ENCODE measurements at places on chromosomes 6 and 20.
A peak's percentile ranks its signal among the peaks of the same experiment; 100 is the strongest.

GRCh38 chr6:30446259-30446658, 43.0 kb upstream of the HLA-E start:
- no peak for DNase-seq

GRCh38 chr20:51481341-51481914, 61.1 kb downstream of the NFATC2 start:
- no peak for DNase-seq

- DNase-seq = no peak
These were observed 82.4 kb upstream of the FAM184A start for GRCh38 chr6:119160911-119161310.

- DNase-seq = no peak
These were observed 66.9 kb downstream of the ZBTB2 start for GRCh38 chr6:151324488-151324825.

DNA sequence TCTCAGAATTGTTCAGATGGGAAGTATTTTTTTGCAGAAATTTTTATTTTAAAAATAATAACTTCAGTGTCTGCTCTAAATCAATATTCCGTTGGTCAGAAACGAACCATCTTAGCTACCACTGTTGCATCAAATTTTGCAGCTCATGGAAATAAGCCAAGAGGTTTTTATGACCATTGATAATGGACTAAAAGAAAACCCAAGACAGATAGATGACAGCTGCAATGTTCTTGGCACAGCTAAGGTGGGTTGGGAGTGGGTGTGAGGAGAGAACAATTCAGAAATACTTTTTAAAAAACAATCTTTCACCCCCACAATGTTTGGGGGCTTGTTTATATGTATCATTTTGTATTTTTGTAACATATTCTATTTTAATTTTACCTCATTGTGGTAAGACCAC, 121.1 kb downstream of the PDE7B start:
- DNase-seq = no peak

- DNase-seq = no peak
These were observed 527.4 kb downstream of the HACE1 start for GRCh38 chr6:104332364-104332763.

DNA sequence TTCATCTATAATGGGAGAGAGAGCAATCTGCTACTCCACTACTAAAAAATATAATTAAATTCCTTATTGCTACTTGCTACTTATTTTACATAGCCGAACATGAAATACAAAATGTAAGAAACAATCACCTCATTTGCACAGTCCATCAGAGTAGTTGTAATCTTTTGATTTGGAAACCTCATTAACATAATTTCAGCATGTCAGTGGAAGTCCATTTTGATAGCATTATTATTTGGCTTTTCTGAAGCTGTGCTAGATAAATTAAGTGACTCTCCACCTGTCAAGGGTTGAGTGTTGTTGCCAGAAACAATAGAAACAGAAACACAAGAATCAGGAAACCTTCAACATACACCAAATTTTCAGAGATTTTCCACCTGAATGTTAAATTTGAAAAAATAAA, 250.0 kb downstream of the RFPL4B start:
- DNase-seq = no peak

- DNase-seq = no peak
These were observed 94.0 kb downstream of the SGK1 start for GRCh38 chr6:134223796-134224420.

DNA sequence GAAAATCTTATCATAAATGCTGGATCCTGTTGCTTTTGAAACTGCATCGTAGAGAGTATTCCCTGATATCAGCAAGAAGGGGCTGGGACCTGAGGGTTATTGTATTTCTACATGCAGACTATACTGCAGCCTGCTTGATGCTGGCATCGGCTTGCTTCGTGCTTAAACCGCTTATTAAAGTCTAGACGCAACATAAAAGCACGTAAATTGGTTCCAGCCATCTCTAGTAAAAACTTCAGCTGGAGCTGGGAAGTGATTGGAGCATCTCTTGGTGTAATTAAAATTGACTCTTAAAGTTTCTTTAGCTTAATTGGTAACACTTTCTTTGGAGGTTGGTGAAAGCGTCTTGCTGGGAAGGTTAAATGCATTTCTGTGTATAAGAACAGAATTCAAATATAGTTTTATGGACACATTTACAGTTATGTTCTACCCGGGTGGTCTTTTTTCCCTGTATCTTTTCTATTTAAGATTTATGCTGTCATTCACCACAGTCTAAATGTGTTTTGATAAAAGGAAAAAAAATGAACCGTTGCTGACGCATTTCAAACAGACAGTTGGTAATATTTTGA, 139.0 kb upstream of the JAG1 start:
- DNase-seq = no peak

DNA sequence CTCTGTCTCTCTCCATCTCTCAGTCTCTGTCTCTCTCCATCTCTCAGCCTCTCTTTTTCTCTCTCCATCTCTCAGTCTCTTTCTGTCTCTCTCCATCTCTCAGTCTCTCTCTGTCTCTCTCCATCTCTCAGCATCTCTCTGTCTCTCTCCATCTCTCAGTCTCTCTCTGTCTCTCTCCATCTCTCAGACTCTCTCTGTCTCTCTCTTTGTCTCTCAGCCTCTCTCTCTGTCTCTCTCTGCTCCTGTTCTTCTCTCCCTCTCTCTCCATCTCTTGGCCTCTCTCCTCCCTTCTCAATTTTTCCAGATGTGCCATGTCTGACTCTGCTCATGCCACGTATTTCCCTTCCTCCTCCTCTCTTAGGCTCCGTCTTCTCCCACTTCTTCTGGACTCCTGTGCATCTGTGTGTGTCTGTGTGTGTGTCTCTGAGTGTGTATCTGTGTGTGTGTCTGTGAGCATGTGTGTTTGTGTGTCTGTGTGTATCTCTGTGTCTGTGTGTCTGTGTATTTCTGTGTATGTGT, 72.7 kb downstream of the SRC start:
- DNase-seq = no peak

- peak; percentile 54 for DNase-seq
These were observed 49.2 kb downstream of the MYH7B start for GRCh38 chr20:35004749-35005462.

DNA sequence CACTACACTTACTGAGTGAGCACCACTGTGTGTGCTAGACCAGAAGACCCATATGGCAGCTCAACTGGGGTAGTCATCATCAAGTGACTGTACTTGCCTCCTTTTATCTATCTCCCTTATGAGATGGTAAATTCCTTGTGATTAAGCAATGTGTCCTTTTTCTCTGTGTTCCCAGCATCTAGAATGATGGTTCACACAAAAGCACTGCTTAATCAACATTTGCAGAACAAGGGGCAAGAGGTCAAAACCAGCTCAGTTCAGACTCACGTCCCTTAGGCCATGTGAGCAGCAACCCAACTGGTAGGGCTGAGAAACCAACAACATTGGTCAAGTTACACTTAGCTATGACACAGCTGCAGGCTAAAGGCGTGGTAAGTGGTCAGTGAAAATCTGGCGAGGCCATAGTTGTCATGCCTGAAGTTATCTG, 10.0 kb downstream of the TRAM2 start:
- DNase-seq = no peak

DNA sequence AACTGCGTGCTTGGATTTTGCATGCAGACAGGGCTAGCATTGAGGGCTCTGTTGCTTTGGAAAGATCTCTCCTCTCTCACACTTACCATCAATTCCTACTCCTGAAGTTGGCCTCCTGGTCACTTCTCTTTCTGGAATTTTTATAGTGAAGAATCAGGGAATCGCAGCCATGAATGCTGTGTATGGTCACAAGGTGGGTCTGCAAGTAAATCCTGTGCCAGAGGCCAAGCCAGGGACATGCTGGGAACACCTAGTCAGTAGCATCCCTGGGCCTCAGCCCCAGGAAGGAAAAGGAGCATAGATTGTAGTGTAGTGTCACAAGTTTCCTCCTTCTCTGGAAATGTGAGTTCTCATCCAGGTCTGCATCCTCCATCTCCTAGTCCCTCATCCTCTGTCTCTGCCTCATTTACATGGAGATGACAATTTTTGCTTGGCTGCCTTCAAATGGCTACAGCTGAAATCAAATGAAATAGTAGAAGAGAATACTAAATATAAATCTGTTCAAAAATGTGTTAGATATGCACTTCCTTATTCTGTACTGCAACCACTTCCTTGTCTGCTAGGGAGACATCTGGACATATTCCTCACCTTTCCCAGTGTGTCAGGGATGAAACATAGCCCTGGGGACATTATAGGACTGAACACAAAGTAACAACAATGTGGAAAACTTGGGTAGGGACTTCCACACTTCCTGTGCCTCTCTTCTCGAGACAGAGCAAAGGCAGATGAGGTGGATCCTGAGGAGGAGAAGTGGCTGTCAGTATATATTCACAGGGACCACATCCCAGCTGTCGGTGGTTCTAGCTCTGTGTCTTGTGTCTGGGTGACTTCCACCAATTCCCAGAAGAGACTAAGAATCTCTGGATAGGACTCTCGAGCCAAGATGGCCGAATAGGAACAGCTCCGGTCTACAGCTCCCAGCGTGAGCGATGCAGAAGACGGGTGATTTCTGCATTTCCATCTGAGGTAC, 17.0 kb downstream of the CST9 start:
- DNase-seq = no peak

DNA sequence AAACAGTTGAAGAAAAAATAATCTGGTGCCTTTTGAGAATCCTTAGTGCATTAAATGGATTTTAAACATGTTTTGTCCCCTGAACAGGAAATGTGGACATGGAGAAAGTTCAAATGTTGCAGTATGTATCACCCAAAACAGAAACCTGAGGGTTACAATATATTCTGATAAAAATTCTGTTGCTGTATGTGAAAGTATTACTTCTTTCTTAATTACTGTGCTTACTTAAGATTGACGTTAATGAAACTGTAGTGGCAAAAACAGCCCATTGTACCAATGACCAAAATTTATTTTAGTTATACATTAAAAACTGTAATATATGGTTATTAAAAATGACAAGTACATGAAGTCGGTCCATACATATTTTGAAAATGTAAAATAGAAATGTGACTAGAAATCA, 100.6 kb downstream of the PRDM1 start:
- DNase-seq = no peak

DNA sequence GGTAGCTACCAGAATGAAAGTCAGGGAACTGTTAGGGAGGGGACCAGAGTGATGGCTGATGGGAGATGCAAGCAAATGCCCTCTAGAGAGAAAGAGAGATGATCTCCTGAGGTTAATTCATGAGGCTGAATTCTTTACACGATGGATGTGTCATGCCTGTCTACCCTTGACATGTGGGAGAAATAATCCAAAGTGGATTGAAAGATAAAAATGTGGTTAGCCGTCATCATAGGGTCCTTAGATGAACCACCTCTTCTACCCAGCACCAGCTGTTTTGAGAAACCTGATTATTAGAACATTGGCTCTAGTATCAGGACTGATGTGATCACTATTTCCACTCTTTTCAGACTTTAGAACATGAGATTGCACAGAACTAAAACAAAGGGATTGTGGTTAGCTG, 53.6 kb downstream of the SOBP start:
- DNase-seq = no peak

DNA sequence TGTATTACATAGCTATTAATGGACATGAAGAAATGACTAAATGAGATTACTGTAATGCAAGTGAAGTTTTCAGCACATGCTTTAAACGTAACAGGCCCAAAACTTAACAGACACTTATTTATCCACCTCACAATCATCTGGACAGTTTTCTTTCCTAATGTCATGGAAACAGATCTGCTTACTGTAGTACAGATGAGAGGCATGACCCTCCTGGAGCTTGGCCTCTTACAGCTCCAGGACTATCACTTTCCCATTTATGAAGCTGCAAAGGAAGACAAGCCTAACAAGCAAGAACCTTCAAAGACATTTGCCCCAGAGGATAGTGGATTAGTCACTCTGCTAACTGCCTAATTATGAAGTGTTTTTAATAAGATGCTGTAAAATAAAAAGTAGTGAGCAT, 419.3 kb downstream of the PHF3 start:
- DNase-seq = no peak

GRCh38 chr20:59030911-59031563, 1.1 kb downstream of the ATP5F1E start:
- DNase-seq = no peak

DNA sequence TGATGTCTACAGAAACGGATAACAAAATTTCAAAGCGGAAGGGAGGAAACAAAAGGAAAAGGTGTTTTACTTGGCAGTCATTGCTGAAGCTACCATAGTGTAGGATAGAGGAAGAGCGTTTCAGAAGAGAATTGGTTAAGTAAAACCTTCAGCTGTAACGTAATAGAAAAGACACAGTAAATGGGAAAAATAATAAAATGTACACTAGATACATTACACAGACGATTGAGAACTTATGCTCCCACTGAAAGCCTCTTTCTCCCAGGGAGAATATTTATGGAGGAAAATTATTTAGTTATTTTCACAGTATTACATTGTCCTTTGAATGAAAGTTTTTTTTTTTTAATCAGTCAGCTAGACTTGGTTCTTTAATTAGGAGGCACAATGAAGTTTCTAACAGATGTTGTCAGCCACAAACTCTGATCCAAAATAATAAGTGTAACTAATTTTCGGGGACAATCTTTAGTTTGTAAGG, 90.7 kb upstream of the PRDM1 start:
- no peak for DNase-seq

GRCh38 chr20:30601974-30602373, 655.5 kb upstream of the DEFB115 start:
- no peak for DNase-seq

DNA sequence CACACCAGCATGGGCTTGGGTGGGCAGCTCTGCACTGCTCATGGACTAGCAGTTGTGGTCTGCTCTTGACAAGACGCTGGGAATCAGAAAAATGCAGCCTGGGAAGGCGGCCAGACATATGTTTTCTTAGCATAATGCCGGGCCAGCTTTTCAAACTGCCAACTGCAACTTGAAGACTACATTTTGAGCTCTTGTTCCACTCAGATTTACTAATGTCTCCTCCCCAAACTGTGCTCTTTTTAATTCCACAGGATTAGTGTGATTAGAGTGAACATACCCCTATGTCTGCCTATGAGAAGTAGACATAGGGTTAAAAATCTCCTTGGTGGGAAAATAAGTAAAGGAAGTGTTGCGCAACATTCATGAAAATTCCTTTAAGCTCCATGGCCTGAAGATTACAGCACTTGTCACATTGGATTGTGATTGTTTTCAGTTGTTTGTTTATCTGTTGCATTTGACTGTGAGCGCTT, 5.3 kb upstream of the FNDC1 start:
- DNase-seq = no peak

GRCh38 chr6:140499607-140500006, 1125.2 kb upstream of the CITED2 start:
- no peak for DNase-seq

GRCh38 chr6:144675231-144675861, 390.2 kb downstream of the UTRN start:
- DNase-seq = no peak

DNA sequence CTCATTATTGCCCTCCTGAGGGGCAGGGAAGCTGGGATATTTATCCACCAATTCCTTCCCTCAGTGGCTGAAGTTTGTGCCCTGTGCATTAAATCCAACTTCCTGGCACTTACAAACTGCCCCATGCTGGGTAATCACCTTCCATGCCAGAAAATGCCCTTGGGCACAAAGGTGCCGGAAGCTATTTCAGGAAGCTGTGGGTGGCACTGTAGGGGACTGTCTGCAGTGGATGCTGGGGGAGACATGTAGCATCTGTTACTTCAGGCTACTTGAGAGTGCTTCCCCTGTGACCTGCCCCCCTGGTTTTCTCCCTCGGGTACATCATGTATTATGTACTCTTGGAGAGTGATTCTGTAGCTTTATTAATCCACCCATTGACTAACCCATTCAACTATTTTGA, 24.7 kb upstream of the RALGAPA2 start:
- DNase-seq = no peak
